Body of pancreas (tissue), 4 donors: ENCODE measurements at places on chromosomes 4 and X. TPM values are rescaled to one million over a fixed set of nuclear protein-coding genes. Genes with fewer than 3 reads are reported as not detected.

Gene MAGEC3
- total RNA-seq, result not detected

DNA sequence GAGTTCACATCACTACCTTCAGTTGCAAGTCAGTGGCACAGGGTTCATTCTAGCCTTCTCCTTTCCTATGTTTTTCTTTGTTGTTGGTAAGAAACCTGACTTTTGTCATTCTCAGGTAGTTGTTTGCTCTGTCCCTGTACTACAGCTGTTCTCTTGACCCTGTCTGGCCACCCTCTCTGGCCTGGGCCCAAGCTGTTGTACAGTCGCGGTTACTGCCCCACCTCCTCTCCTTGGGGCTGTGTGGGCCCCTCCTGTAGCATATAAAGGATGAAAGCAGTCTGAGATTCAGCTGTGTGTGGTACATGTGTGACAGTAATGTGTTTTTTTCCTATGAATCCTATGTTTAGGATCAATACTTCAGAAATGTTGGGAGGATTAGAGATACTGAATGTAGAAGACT, 12.5 kb downstream of the MOB1B start:
- no peak for DNase-seq

GRCh38 chrX:283115-283845, 2.1 kb downstream of the PLCXD1 start:
- DNase-seq, result peak; percentile 93

- no peak for DNase-seq
Observed at GRCh38 chr4:98519268-98519977, 139.0 kb downstream of the TSPAN5 start.

DNA sequence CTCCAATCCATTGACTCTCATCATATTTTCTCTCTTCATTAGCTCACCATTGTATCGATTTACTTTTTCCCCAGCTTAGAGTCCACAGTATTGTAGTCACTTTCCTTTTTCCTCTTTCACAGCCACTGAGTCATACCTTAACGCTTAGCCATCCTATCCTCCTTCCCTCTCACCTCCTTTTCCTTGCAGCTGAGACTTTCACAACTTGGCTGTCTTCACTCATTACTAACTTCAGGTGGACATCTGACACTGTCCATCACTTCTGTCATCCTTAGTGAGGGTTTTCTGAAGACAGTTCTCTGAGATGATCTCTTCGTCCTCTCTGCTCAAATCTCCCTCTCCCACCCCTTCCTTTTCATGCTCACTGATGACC, 70.5 kb upstream of the ESX1 start:
- no peak for DNase-seq

- no peak for DNase-seq
Observed at GRCh38 chr4:118968005-118968404, 79.4 kb downstream of the SYNPO2 start.

DNA sequence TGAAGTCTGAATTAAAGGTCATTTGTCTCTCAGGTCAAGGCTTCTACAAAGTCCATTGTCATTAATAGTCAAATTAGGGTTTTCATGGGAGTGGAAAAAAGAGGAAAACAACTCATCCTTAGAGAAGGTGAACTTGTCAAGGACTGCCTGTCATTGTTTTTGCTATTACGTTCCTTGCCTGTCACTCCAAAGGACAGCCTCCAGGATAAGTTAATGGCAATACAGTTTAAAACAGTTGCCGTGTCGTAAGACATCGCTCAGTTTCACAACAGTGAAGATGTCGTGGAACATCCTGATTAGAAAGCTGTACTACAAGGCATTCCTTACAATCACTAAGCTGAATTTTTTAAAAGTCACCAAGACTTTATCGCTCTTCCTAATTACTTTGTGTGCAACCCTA, 466.8 kb upstream of the SMIM31 start:
- DNase-seq, result no peak

DNA sequence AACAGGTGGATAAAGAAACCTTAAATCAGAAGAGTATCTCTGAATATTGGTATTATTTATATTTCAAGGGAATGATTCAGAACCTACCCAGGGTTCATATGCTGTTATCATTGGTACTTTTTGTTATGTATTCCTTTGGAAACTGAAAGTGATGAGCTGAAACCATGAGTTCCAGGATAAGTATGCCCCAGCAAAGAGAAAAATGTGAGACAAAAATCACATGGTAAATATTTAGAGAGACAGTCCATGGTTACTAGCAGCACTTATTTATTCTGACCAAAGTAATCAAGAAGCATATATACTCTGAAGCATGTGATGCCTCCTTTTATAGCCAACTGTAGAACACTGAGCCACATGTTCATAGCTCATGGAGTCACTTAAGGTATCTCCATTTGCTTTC, 277.7 kb downstream of the ARAP2 start:
- DNase-seq, result no peak

DNA sequence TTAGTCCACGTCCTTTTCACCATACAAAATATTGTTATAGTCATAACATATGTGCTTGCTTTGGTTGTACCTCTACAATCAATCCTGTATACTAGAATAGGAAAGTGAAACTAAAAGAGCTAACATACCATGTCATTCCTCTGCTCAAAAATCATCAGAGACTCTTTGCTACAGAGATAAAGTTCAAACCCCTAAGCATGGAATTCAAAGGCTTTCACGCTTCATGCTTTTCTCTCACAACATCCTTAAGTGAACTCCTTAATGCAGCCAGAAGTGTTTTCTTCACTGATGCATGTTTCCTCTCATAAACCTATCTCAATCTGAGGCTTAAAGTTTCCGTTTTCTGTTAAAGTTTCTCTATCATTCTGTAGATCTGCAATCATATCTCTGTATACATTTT, 744.6 kb upstream of the IGFBP7 start:
- no peak for DNase-seq

DNA sequence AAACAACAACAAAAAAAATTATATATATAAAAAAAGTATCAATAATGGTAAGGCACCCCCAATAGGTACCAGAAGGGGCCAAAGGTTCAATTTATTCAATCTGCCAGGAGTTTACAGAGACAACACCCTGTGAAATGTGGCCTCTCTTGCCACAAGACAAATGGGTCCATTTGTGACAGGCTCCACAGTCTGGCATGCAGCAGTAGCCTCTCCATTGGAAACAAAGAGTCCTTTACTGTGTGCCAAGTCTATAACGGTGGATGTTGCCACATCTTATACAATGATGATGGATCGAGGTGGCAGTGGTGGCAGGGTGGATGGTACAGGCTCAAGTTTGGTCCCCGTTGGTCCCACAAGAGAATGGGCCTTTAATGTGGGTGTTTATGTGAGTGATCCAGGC, 70.1 kb upstream of the SH3RF1 start:
- no peak for DNase-seq

Gene USP17L15
- not detected for total RNA-seq

Gene PLS3
- 34.8 TPM for total RNA-seq

GRCh38 chrX:123736333-123736921, 3.6 kb upstream of the THOC2 start:
- DNase-seq, result no peak

Gene WAS
- 1.0 TPM for total RNA-seq

DNA sequence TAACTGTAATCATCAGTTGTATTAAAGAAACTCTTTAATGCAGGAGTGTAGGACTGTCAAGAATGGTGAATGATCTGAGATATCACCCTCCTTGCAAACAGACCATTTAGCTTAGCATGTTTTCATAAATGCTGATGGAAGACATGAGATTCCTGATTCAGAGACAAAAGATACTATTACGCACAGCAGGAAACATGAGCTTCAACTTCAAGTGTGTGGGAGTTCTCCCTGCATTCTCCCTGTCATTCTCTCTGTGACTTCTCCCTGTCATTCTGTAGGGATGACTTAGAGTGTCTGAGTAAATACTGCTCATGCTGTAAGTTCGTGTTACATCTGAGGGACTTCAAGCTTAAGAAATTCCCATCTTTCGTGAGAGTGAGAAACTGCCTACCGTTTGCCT, 866.0 kb upstream of the PRKX start:
- DNase-seq, result no peak

- no peak for DNase-seq
Observed at GRCh38 chr4:8383016-8383415, 57.5 kb downstream of the ACOX3 start.

- DNase-seq, result no peak
Observed at GRCh38 chr4:172725581-172725980, 443.0 kb upstream of the GALNT7 start.

GRCh38 chr4:140286456-140286855, 87.0 kb upstream of the SCOC start:
- no peak for DNase-seq

GRCh38 chr4:99029018-99029735, 33.7 kb downstream of the METAP1 start:
- no peak for DNase-seq

DNA sequence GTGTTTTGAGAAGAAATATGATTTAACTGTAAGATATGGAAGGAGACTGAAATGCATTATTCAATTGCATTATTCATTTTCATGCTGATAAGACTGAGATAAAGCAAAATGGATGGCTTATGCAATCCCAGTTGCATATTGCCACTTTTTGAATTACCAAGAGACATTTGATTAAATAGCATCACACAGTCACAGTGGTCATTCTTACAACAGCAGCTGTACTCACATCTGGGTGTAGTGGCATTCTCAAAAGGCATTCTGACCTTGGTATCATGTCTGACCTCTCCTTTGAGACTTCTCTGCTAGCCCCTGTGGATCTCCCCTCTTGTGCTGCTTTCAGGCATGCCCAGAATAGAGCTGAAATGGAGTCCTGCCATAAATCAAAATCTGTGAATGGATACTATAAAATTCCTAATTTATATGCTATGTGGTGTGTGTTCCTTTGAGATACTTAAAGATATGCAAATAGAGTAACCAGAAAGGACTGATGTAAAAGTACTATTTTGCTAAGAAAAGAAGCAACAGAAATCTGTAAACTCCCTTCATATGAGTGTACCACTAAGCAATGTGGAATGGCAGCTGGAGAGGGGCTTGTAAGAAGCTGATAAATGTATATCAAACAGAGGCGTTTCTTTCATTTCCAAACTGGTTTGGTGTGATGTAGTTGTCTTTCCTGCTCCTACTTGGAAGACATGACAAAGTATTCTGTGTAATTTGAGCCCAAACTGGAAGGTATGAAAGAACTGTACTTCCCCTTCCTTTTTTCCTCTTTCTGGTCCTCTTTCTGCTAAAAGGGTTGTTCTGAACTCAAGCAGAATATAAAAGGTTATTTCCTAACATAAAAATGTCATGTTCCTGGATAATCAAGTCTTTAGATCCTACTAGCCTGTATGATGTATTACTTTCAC, 25.4 kb upstream of the METAP1 start:
- DNase-seq, result no peak

Gene ALG13
- total RNA-seq, result 108 TPM

GRCh38 chrX:16212024-16212423, 44.7 kb downstream of the MAGEB17 start:
- no peak for DNase-seq

DNA sequence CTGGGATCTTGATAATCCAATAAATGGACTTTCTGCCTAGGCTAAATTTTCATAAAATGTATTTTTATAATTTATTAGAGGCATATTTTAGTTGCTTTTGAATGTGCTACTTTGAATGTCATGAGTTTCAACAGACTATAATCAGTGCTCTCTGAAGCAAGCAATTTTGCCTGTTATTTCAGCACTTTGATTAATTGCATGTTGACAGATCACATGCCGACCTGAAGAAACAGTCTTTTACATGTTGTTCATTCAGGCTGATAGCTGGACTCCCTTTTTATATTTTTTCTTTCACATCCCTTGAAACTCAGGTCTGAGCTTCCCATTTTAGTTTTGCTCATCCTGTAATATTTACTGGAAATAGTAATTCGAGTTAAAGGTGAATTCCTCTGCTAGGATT, 341.0 kb downstream of the NAP1L3 start:
- no peak for DNase-seq

Gene CLTRN
- total RNA-seq, result 1.3 TPM

GRCh38 chr4:177789610-177790009, 347.4 kb upstream of the AGA start:
- DNase-seq, result no peak

Gene SPANXN3
- total RNA-seq, result not detected

Gene CYP4V2
- 62.8 TPM for total RNA-seq

- no peak for DNase-seq
Observed at GRCh38 chr4:55330241-55330640, 15.8 kb upstream of the SRD5A3 start.

- DNase-seq, result no peak
Observed at GRCh38 chr4:79298484-79298883, 27.4 kb downstream of the NAA11 start.

GRCh38 chr4:5710961-5711478, at the start of gene EVC:
TSS of gene EVC (plus strand) at chr4:5711201. CDS start at chr4:5711381, 180 bp downstream.
- DNase-seq, result peak; percentile 80

Gene TRIM75
- not detected for total RNA-seq

- no peak for DNase-seq
Observed at GRCh38 chr4:6540879-6541278, 34.1 kb upstream of the MAN2B2 start.

DNA sequence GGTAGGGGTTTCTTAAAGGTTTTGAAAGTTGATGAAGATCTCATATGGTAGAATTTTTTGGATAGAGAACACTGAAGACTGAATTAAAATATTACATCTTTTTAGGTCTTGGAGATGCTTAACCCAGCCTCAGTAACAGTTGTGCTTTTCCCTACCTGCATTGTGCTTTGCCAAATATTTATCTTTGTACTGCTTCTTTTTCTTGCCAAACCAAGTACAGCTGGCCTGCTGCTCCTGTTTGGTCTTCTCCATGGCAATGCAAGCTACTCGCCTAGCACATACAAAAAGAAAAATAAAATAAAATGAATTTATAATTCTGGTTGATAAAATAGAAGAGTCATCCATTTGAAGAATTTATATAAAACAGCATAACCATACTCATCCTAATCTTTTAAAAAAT, 95.4 kb downstream of the NYX start:
- DNase-seq, result no peak

GRCh38 chrX:46572340-46572936, 1.1 kb upstream of the CHST7 start:
- no peak for DNase-seq

DNA sequence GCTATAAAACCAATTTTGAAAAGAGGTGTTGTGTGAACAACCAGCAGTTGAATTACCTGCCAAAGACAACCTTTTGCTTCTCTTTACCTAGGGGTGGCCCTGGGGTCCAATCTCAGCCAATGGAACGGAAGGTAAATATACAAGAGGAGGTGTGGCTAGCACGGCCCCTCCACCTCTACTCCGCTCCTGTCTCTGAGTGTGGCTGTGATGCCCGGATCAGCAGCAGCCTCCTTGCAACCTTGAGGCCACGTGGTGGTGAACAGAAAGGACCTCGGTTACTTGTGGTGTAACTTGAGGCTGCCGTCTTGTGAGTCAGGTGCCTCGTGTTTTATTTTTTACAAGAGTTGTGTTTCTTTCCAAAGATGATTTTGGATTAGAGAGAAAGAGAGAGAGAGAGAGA, 121.5 kb upstream of the PPP2R3B start:
- no peak for DNase-seq

GRCh38 chr4:162011089-162011488, 152.7 kb downstream of the FSTL5 start:
- no peak for DNase-seq

- no peak for DNase-seq
Observed at GRCh38 chr4:25174674-25175073, 14.4 kb upstream of the SEPSECS start.

Gene AIFM1
- total RNA-seq, result 22.4 TPM
